ENCODE measurements at places on chromosomes 16 and 17.

- no peak for DNase-seq
Measured at GRCh38 chr17:72122765-72123529, 2.1 kb downstream of the SOX9 start.

- DNase-seq = no peak
Measured at GRCh38 chr16:9908613-9909012, 273.6 kb downstream of the GRIN2A start.

GRCh38 chr16:71426880-71427615, 14.8 kb downstream of the TLE7 start:
- no peak for DNase-seq

DNA sequence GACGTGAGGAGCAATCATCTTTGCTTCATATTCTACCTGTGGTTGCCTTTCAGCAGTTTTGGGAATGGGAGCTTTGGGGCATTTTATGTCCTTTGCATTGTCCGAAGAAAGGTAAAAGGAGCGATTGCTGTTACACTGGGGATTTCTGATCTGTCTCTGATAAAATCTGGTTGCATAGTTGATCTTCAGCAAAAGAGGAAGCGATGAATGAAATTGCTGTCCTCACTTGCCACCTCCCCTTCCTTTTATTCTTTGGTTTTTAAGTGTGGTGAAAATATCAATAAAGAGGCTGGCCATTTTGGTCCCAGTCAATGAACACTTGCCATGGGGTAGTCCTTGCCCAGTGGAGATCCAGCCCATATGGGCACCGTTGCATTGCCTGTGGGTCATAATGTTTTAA, 236.8 kb downstream of the MSI2 start:
- DNase-seq = no peak

DNA sequence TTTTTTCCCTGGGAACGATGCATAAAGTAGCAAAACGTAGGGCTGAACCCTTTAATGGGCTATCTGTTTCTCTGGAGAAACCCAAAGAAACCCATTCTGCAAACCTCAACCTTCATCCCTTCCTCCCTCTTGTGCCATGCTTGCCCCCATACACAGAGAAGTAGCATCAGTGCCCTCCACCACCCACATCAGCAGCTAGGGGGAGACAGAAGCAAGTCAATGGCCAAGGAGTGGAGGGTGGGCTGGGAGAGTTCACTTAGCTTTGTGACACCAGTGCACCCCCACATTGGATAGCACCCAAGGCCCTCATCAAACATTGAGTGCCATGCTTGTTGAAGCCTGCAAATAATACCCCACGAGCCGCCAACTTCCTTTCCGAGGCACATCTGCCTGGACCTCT, 282.4 kb downstream of the ABCC12 start:
- no peak for DNase-seq

DNA sequence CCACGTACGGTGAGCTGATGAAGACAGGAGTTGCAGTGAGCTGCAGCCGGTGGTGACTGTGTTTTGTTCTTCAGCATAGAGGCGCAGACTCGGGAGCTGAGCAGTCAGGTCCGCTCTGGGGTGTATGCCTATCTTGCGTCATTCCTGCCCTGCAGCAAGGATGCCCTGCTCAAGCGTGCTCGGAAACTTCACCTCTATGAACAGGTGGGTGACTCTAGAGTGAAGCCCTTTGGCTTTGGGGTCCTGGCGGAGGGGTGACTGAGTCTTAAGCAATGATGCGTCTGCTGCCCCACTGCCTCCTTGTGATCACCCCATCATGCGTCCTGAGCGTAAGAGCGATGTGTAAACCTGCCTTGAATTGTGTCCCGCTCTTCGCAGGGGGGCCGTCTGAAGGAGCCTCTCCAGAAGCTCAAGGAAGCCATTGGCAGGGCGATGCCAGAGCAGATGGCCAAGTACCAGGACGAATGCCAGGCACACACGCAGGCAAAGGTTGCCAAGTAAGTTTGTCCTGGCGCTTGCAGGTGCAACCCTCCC, 22.9 kb downstream of the UBN1 start:
- DNase-seq = no peak

- no peak for DNase-seq
Measured at GRCh38 chr17:76345377-76345974, 8.2 kb downstream of the PRPSAP1 start.

DNA sequence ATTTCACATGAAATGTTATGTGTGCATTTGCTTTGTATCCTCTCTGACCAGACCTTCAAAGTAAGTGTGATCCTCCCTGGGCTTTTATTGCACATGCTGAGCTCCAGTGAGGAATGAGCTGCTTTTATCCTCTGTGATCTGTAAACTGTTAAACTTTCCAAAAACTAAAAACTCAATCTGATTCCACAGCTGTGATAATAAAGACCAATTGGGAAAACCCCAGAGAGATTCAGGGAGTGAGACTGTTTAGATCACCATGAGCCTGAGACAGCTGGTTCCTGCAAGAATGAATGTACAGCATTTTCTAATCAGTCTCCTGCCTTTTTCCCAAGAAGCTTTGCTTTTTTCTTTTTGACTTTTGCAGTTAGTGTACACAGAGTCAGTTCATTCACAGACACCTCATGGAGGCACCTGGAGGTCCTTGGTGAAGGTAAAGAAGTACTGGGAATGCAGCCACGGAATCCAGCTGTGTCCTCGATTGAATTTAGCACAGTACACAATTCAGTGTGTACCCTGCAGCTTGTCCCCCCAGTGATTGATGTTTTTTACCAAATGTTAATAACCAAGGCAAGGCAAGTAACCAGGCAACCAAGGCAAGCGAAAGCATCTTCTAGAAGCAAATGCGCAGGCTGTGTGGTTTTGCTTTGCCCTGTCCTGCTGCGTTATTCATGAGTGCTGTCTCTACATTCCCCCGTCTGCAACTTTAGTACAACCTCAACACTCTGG, 182.6 kb downstream of the LGALS9B start:
- DNase-seq = no peak

- no peak for DNase-seq
Measured at GRCh38 chr16:87314990-87315420, 2.2 kb downstream of the C16orf95 start.

DNA sequence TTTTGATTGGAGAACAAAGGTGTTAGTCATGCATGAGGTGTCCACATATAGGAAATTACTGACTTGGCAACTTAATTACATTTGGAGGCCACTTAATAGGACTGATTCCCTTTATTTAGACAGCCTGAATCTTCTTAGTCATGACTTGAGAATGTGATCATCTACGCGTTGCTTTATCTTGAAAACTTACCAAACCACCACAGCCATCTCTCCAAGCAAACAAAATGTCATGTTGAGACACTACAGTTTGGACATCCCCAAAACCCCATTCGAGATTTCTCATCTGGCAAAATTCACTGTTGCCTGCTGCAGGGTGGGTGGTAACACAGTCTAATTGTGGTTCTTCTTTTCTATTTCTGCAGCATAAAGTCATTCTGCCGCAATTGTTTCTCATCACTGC, 176.5 kb upstream of the CDH5 start:
- no peak for DNase-seq

- DNase-seq = no peak
Measured at GRCh38 chr16:57867000-57867561, 64.8 kb upstream of the KIFC3 start.

GRCh38 chr16:9679213-9679767, 502.9 kb downstream of the GRIN2A start:
- no peak for DNase-seq

Measured in T-helper 17 cell (primary cell).